ENCODE measurements at places on chromosomes 12 and 14.

DNA sequence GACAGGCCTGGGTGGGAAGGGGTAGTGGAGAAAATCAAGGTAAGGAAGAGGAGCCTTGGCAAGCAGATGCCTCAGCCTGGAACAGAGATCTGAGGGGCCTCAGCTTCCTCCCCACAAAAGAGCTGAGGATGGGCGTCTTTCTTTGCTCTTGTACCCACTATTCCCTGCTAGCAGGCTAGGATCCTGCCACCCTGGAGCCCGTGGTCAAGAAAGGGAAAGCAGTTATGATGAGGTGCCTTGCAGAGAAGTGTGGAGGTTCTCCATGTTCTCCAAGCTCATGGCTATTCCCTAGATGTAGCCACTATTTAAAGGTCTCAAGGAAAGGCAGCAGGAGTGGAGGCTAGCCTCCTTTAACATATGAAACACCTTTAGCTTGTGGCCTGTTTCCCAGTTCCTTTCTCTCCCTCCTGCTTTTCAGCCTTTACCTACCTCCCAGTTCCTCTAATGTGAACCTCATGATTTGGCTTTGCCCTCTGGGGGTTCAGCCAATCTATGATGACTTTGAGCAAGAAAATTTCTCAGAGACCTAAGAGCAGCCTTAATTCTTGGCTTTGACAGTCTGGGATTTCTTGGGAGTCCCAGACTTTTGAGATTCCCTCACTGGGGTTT, 1.1 kb downstream of the IKZF4 start:
- no peak for DNase-seq

DNA sequence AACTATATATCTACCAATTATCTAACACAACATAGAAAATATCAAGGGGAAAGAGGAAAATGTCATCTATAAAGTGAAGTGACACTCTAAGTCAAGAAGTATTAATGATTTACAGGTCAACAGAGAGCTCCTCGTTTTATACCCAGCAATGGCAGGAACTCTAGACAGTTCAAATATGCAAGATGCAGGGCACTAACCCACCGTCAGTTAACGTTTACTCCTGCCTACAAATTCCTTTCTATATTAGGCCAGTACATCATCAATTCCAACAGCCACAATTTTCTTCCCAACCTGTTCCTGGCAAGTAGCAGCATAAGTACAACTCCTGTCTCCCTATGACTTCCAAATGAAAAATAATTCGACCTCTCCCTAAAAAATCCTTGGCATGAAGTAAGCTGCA, 9.0 kb upstream of the KANSL2 start:
- no peak for DNase-seq

GRCh38 chr14:77186911-77187648, 5.5 kb downstream of the TMEM63C start:
- DNase-seq, result no peak

DNA sequence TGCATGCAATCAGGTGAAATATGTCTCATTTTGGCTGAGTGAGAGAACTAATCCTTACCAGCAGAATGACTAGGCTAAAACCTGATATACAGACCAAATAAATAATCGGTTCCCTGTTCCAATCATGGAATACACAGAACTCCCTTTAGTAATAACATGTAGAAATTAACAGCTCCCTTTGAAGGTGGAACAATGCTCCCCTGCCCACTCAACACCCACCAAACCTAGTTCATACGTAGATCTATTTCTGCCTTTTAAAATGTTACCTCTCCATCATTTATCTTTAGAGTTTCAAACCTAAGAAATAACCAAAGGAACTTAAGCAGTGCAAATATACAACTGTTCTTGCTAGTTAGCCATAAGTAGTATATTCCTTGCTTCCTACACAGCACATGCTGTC, 153.7 kb upstream of the ABCD2 start:
- DNase-seq, result no peak

DNA sequence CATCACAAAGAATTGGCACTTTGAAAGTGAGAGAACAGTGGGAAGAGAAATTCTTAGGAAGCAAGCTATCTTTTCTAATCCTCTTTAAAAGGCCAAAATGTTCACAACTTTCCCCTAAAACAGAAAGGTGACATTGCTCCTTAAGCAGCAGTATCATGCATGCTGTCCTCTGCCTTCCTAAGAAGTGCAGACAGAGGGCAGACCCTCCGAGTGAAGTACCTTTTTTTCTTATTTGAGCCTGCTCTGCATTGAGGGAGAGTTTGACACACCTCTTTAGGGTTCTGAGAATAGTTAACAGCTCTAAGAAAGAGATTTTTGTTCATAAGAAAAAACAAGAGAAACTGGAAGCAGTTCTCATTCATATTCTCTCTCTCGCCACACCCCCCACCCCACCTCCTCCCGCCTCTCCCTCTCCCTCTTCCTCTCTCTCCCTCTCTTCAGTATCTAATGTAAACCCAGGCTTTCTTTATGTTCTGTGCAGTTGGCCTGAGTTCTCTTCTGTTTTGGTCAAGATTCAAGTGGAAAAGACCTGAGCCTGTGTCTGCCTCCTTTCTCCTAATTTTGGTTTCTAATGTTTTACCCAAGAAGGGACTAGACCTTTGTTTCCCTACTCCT, 709.1 kb downstream of the DIO2 start:
- no peak for DNase-seq

DNA sequence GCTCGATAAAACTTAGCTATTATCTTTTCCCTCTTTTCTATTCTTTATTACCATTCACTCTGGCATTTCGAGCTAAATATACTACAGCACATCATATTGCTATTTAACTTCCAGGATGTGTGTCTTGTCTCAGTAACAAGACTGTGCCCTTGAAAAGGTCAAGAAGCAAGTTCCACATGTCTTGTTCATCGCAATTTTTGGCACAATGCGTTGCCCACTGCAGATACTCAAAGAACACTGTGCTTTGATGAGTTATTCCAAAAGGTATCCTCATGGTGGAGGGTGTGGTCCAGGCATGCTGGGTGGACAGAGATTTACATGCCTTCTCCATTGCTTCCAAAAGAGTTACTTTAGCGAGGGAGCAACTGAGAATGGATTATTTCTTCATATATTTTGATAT, 6.6 kb downstream of the E2F7 start:
- no peak for DNase-seq

- no peak for DNase-seq
Observed at GRCh38 chr12:45381351-45381750, 165.5 kb downstream of the ANO6 start.

DNA sequence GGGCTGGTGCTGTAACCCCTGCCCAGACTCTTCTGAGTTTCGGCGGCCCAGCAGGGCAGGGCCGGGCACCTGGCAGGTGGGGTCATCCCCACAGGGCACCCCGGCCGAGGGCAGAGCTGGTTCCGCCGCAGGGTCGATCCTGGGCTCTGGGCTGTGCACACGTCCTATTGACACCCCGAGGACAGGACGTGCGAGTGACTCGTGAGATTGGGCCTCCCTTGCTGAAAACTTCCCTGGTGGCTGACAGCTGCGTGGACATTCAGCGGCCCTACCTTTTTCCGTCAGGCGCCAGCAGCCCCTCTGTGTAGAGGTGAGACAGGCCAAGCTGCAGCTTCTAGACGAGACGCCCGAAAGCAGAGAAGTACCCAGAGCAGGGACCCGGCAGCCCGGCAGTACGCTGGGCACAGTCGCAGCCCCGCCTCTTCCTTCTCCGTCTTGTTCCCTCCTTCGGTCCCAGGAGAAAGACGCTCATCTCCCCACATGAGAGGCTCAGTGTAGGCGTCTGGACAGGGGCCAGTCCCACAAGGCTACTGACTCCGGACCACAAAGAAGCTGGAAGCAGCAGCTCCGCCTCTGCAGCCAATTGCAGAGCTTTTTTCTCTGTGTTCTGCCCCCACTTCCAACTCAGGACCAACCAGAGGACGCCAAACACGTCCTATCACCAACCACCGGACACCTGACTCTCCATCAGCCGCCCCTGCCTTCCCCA, at the start of gene LRCOL1:
Gene LRCOL1, minus strand, starts transcription at position 532 of the 709 bp plus-strand sequence. CDS start 4,331 bp downstream, outside the sequence.
- DNase-seq, result no peak

GRCh38 chr12:64219145-64219544, 3.0 kb downstream of the KICS2 start:
- no peak for DNase-seq
